Chondrocyte (in vitro differentiated cells): ENCODE measurements at places on chromosomes 1 and 21. TPM values are rescaled to one million over a fixed set of nuclear protein-coding genes. Genes with fewer than 3 reads are reported as not detected.

SLAMF6 gene
- total RNA-seq = not detected in 3 replicates

FAM163A gene
- total RNA-seq = not detected in 3 replicates

PBX1 gene
- total RNA-seq = 21.5 to 38.0 TPM (median 23.0 TPM) in 3 replicates

PRDM16 gene
- total RNA-seq = 10.4 to 19.0 TPM (median 18.3 TPM) in 3 replicates

RBM34 gene
- total RNA-seq = 67.6 to 83.8 TPM (median 72.9 TPM) in 3 replicates

OR2T33 gene
- not detected in 3 replicates for total RNA-seq

CLEC20A gene
- not detected in 3 replicates for total RNA-seq

GRIK3 gene
- not detected in 3 replicates for total RNA-seq

AMIGO1 gene
- 3.1 to 4.6 TPM (median 4.5 TPM) in 3 replicates for total RNA-seq

IFNLR1 gene
- 0.12 to 0.22 TPM in 2 of 3 replicates, not detected in the other for total RNA-seq

DYRK3 gene
- total RNA-seq = 4.8 to 6.6 TPM (median 5.7 TPM) in 3 replicates
